ENCODE measurements at places on chromosomes 3 and 15.

- DNase-seq, result peak; percentile 77
Observed at GRCh38 chr3:148861277-148861869, 3.7 kb upstream of the CPA3 start.

DNA sequence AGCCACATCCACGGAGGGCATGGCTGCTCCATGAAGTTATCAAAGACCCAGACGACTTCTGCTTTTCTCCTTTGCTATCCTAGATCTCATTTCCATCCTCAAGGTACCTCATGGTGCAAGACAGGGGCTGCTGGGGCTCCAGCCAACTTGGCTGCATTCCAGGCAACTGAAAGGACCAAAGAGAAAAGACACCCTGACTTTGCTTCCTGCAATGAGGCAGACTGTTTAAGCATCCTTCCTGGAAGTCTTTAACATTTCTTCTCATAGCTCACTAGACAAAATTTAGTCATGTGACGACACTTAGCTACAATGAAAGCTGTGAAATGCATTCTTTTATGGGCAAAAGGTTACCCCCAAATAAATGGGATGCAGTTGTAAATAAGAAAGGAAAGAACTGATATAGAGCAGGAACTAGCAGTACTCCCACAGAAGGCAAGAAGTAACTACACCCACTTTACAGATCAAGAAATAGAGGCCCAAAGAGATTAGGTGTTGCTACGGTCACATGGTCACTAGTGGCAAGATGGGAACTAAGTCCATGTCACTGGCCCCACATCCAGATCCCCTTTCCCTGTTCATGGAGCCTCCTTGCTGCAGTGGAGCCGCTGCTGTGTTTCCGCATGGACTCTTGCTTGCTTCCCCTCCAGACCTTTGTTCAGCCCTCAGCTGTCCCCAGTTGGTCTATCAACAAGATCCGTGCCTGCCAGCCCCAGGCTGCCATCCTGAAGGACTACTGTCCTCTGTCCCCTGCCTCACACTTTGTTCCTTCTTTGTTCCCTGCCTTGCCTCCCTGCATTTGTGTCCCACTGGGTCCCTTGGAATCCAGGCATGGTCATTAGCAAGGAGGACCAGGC, 107.0 kb downstream of the XXYLT1 start:
- DNase-seq, result no peak

DNA sequence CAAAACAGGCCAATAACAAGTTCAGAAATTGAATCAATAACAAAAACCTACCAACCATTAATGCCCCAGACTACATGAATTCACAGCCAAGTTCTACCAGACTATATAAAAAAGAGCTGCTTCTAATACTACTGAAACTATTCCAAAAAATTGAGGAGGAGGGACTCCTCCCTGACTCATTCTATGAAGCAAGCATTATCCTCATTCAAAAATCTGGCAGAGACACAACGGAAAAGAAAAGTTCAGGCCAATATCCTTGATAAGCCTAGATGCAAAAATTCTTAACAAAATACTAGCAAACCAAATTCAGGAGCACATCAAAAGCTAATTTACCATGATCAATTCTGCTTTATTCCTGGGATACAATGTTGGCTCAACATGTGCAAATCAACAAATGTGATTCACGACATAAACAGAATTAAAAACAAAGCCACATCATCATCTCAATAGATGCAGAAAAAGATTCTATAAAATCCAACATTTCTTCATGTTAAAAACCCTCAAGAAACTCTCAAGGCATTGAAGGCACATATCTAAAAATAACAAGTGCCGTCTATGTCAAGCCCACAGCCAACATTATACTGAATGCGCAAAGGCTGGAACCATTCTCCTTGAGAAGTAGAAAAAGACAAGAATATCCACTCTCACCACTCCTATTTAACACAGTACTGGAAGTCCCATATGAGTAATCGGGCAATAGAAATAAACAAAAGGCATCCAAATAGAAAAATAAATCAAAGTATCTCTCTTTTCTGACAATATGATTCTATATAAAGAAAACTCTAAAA, 573.6 kb upstream of the GRM7 start:
- DNase-seq, result no peak

GRCh38 chr3:73622091-73622805, 2.5 kb downstream of the PDZRN3 start:
- no peak for DNase-seq

GRCh38 chr15:31031471-31032067, 40.1 kb upstream of the MTMR10 start:
- no peak for DNase-seq

DNA sequence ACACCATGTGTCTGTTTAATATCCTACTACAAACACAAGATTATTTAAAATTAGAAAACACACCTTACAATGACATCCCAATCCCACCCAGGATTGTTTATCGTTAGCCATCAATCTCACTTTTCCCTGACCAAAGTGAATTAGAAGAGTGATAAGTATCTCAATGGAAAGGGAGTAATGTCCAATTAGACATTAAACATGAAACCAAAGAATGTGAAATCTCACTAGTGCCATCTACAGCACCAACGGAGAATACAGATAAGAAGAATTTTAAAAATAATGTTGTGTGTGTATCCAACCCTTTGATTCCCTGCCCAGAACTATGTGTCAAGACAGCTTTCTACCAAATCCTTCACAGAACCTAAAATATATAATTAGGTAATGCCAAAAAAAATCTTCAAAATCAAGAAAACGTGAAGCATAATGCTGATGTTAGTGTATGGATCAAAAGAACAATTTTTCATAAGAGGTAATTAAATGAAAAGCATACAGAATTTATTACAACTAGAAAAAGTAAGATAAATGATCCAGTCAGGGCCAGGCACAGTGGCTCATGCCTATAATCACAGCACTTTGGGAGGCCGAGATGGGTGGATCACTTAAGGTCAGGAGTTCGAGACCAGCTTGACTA, 64.2 kb downstream of the SCAPER start:
- no peak for DNase-seq

- peak; percentile 73 for DNase-seq
Observed at GRCh38 chr3:71066849-71067261, 516.7 kb downstream of the FOXP1 start.

GRCh38 chr3:194489736-194490612, 3.2 kb upstream of the ATP13A3 start:
- DNase-seq, result no peak

GRCh38 chr15:61742591-61742990, 317.7 kb downstream of the VPS13C start:
- DNase-seq, result no peak

DNA sequence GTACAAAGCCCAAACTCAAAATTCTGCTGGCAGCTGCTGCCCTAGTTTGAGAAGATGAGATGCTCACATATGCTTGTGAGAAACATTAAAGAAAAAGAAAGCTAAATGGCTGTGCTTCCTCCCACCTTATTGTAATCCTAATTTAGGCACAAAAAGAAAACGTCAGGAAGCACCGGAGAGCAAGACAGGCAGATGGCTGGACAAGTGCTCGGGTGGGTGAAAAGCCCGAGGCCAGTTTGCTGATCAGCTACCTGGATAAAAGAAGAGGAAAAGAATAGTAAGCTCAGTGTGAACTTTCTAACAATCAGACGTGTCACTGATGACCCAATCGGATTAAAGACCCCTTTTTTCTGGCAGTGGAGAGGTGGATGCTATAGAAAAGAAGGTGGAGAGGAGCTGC, 368.0 kb upstream of the ATP10A start:
- DNase-seq, result no peak

- peak; percentile 4 for DNase-seq
Observed at GRCh38 chr3:16048435-16049318, 125.8 kb upstream of the GALNT15 start.

DNA sequence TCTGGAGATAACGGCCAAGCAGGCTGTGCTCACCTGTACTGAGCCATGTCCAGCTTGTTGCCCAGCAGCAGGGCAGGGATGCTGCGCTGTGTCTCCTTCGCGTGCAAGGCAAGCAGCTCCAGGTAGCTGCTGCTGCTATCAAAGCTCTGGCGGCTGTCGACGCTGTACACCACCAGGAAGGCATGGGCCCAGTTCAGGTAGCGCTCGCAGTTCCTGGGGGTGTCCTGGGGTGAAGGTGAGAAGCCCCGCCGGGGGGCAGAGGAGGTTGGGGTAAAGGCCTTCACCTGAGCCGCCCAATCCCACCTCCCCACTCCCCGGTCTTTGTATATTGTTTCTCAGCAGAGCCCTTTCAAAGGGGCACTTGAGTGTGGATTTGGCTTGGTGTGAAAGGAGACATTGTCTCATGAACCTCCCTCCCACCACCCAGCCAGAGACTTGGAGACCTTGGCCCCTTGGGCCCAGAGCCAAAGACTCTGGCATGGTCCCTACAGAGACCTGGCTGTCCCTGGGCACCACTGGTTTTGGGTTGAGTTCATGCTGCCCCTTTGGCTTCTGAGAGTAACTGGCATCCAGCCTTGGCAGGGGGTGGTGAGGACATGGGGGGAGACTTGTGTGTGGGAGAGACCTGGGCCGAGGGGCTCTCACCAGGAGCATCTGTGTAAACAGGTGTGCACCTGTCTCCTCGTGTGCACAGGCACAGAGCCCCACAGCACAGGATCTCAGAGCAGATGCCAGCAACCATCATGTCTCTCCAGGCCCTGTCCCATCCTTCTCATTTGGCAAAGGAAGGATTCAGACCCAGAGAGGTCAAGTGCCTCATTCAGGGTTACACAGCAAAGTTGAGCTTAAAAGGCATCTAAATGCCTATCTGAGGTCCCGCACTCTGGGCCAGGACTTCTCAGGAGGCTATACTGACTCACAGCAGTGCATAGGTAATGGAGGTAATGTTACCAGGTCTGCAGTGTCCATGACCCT, 9.1 kb downstream of the RASL12 start:
- no peak for DNase-seq

GRCh38 chr15:42494998-42495360, 455 bp upstream of the SNAP23 start:
- DNase-seq, result no peak

DNA sequence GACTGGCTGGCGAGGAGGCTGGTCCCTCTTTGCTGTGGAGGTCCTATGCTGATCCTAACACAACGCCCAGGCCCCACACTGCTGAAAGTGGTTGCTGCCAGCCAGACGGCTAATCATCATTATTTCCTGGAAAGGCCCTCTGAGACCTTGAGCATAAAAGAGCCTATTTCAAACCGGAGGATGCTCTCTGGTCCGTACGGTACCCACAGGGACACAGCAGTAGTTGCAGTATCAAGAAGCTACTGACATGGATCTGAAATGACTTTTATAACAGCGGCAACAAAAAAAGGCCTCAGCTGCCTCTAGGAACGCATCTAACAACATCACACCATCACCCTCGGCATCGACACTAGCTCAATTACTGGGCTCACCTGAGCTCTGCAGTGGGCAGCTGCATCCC, 59.1 kb upstream of the FOXB1 start:
- DNase-seq, result no peak

Measured in hematopoietic multipotent progenitor cell (in vitro differentiated cells).